ENCODE measurements at places on chromosomes 5 and 9. TPM values are rescaled to one million over a fixed set of nuclear protein-coding genes. Genes with fewer than 3 reads are reported as not detected.

DMRT3 gene
- not detected for total RNA-seq

SPATA31A3 gene
- not detected for total RNA-seq

UNC5A gene
- not detected for total RNA-seq

CMBL gene
- 34.8 TPM for total RNA-seq

TNFSF15 gene
- 0.05 TPM for total RNA-seq

Measured in HFFc6 (cell line).